A375 (cell line): ENCODE measurements at places on chromosomes 6 and 20. TPM values are rescaled to one million over a fixed set of nuclear protein-coding genes. Genes with fewer than 3 reads are reported as not detected.

The KIF3B gene
- 15.2 and 18.5 TPM in 2 replicates for total RNA-seq

The VSX1 gene
- total RNA-seq: not detected in 2 replicates

The SEMG1 gene
- not detected in 2 replicates for total RNA-seq

The HTR1E gene
- not detected in 2 replicates for total RNA-seq

The BHLHE23 gene
- not detected in 2 replicates for total RNA-seq

The ZNF391 gene
- 1.2 and 3.7 TPM in 2 replicates for total RNA-seq

The GABRR1 gene
- total RNA-seq: not detected in 2 replicates

The SFTA2 gene
- total RNA-seq: not detected in 2 replicates

The VGLL2 gene
- 0.58 and 0.94 TPM in 2 replicates for total RNA-seq

The GINS1 gene
- total RNA-seq: 17.4 and 20.0 TPM in 2 replicates

The BMP5 gene
- total RNA-seq: 0.04 and 0.05 TPM in 2 replicates

The HUS1B gene
- 0.87 and 1.9 TPM in 2 replicates for total RNA-seq

The FAM184A gene
- 3.2 and 4.3 TPM in 2 replicates for total RNA-seq

The TTK gene
- total RNA-seq: 21.3 and 23.1 TPM in 2 replicates

The GNMT gene
- total RNA-seq: 0.57 TPM in 1 of 2 replicates, not detected in the other

The GPR6 gene
- total RNA-seq: not detected in 2 replicates

The ALDH5A1 gene
- total RNA-seq: 4.6 and 5.5 TPM in 2 replicates

The IL17A gene
- total RNA-seq: not detected in 2 replicates

The RGS17 gene
- total RNA-seq: 0.53 and 2.1 TPM in 2 replicates

The UNC93A gene
- not detected in 2 replicates for total RNA-seq

The SLC17A4 gene
- not detected in 2 replicates for total RNA-seq

The PXDC1 gene
- 60.1 and 60.7 TPM in 2 replicates for total RNA-seq

The EDN3 gene
- total RNA-seq: not detected in 2 replicates

The BFSP1 gene
- 7.7 and 11.1 TPM in 2 replicates for total RNA-seq

The CCN5 gene
- total RNA-seq: not detected in 2 replicates

The ZSCAN9 gene
- 5.1 and 7.4 TPM in 2 replicates for total RNA-seq
